ENCODE measurements at places on chromosomes 1 and 21.

DNA sequence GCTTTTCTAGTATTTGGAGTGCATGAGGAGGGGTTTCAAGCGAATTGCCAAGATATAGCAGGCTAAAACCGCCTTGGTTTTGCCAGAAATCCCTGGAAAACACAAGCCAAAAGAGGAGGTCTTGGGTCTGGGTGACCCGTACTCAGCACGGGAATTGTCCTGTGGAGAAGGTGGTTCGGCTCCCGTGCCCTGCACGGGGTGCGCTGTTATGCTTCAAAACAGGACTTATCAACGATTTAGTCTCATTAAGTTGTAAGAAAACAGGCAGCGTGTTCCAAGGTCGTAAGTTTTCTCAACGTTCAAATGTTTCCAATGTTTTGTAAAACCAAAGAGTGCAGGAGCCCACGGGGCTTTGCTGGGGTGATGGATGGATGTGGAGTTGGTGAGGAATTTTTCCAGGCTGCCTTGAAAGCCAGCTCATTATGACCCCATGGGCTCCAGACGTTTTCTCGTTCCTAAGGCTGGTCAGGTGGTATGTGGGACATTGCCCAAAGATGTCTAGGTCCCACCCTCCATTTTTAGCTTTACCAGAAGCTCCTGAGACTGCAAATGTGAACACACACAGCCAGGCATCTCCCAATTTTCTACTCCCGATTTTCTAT lies 75.4 kb upstream of the CLDN14 start:
- DNase-seq, result no peak

- DNase-seq, result peak; percentile 29
These were observed 162.2 kb downstream of the DPYD start for GRCh38 chr1:97758541-97759057.

GRCh38 chr1:6095511-6096242 lies 50.0 kb downstream of the KCNAB2 start:
- DNase-seq, result no peak

- DNase-seq, result no peak
These were observed 71.6 kb upstream of the RGS18 start for GRCh38 chr1:192086644-192087043.

Measured in right renal cortex interstitium (tissue), 3 donors.